Activated CD4-positive, alpha-beta T cell treated with anti-CD3 and anti-CD28 coated beads, Interleukin-2, amount 50 U/mL, for 1 hour (primary cell): ENCODE measurements at places on chromosomes 6 and 20.

DNA sequence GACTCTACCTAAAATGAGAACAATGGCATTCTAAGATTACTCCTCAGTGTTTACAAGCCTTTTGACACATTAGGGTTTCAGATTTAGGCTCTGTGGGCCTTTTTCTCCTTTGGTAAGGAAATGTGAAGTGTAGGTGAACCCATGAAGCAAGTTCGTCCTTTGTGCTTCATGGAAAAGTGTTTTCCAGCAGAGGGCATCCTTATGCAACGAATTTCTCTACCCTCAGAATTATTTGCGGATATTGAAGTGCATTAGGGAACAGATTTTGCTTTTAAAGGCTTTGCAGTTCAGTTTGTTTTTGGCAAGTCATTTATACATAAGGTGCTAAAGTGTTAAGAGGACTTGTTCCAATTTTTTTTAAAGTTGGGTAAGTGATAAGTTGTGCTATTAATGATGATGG, 55.7 kb upstream of the FERMT1 start:
- DNase-seq: no peak

DNA sequence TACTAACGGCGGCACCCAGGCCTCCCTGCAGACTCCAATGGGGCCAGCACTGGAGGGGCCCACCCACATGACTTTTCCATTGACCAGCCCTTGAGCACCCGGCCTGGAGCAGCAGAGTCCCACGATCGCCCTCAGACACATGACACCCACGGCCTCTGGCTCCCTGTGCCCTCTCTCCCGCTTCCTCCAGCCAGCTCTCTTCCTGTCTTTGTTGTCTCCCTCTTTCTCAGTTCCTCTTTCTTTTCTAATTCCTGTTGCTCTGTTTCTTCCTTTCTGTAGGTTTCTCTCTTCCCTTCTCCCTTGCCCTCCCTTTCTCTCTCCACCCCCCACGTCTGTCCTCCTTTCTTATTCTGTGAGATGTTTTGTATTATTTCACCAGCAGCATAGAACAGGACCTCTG, 26.1 kb upstream of the FANCE start:
- no peak for DNase-seq

- DNase-seq: no peak
Measured at GRCh38 chr6:158081657-158081935, 86.5 kb downstream of the SERAC1 start.

DNA sequence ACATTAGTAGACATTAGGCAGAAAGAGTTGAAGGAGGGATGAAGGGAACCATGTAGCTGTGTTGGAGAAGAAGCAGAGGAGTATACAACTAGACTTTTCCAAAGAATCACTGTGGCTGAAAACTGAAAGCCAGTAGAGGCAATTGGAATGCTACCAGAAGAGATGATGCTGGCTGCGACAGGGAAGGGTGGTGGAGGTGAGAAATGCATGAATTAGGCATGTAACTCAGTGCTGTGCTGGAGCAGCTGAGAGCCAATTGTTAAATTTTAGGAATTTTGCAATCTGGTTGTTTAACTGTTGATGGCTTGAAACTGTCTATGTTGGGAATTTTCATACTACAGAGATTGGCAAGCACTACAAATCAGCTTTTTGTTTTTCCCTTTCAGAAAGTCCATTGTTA, 35.8 kb upstream of the SIRPG start:
- no peak for DNase-seq

DNA sequence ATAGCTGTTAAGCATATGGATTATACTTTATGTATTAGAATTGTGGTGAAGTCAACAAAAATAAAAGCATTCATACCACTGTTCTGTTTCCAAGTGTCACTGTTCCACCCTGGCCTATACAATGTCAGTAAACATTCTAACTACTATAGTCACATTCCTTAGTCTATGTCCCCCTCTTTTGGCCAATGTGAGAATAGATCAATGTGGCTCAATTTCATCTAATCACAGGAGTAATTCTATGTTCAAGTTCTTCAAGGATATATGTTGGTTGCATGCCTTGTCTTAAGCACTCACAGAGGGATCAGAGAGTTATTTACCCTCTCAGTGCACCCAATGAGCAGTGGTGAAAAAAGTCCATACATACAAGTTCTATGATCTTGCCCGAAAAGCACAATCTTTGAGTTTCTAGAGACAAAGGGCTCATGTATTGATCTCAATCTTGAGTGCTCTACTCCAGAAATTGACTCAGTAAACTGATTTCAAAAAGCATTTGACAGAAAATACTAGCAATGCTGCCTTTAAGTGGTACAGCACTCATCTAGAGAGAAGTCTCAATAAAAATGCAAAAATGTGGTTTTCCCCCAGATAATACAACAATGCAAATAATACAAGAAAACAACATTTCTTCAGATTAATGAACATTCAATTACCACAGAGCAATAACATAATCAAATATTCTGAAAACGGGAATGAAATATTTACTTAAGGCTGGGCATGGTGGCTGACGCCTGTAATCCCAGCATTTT, 16.5 kb downstream of the SMLR1 start:
- DNase-seq: no peak

DNA sequence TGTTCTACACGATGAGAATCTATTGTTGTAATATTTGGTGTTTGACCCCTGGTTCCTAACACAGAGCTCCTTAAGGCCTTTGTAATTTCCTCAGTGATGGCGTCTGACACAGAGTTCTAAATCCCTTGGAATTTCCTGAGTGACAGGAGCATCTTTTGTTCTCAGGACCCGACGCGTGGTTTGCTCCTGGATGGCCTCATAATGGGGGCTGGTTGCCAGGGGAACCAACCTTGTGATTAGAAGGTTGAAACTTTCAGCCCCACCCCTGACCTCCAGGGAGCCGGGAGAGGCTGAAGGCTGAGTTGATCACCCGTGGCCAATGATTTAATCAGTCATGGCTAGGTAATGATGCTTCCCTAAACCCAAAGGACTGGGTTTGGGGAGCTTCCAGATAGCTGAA, 20.5 kb upstream of the ZNF133 start:
- DNase-seq: no peak

- DNase-seq: no peak
Measured at GRCh38 chr20:64167676-64168075, 3.4 kb downstream of the MYT1 start.

GRCh38 chr6:68880050-68880813, 245.2 kb downstream of the ADGRB3 start:
- DNase-seq: no peak

GRCh38 chr6:583635-584034, 73.3 kb downstream of the HUS1B start:
- DNase-seq: no peak

- DNase-seq: no peak
Measured at GRCh38 chr6:142855893-142856623, 88.9 kb downstream of the HIVEP2 start.

DNA sequence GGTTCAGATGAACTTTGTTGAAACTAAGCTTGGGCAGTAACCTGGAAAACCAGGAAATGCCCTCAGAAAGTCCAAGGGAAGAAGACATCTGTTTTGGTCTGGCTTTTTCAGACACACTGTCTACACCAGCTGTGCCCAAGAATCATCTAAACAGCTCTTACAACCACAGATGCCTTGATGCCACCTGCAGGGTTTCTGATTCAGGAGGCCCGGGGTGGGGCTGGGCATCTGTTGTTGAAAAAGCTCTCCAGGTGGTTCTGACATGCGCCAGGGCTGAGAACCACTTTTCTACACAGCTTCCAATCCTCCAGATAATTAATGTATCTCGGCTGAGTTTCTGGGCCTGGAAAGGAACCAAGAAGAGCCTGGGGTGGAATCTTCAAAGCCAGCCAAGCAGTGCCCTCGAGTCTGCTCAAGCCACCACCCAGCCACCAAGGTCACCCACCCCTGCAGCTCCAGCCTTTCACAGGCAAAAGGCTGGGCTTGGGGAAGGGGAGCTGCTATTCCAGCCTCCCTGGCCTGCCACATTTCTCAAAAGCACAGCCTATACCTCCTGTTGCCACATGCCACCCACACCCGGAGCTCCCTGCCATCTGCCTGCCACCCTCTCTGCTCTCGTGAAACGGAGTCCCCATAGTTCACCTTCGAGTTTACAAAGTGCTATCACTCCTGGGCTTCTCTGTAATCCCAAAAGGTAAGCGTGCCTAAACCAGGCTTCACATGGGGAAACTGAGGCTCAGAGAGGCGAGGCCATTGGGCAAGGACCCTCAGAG, 9.4 kb downstream of the MDGA1 start:
- no peak for DNase-seq

DNA sequence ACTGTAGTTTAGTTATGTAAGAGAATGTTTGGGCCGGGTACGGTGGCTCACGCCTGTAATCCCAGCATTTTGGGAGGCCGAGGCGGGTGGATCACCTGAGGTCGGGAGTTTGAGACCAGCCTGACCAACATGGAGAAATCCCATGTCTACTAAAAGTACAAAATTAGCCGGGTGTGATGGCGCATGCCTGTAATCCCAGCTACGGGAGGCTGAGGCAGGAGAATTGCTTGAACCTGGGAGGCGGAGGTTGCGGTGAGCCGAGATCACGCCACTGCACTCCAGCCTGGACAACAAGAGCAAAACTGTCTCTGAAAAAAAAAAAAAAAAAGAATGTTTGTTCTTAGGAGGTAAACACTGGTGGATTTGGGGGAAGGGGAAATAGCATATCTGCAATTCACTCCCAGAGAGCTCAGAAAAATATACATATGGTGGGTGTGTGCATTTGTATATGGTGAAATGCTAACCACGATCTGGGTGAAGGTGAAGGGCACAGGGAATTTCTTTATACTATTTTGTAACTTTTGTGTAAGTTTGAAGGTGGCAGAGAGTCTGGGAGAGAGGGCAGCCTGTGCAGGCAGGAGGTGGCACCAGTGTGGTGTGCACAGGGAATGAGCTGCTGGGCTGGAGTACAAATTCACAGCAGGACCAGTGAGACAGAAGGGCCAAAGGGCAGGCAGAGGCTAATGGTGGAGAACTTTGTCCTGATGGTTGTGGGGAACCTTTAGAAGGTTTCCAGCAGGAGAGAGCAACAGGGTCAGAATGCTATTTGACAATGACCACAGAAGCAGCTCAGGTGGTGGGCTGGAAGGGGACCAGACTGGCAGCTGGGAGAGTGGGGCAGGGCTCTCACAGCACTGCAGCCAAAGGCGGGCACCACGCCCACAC, 42.4 kb downstream of the SSR1 start:
- DNase-seq: no peak

DNA sequence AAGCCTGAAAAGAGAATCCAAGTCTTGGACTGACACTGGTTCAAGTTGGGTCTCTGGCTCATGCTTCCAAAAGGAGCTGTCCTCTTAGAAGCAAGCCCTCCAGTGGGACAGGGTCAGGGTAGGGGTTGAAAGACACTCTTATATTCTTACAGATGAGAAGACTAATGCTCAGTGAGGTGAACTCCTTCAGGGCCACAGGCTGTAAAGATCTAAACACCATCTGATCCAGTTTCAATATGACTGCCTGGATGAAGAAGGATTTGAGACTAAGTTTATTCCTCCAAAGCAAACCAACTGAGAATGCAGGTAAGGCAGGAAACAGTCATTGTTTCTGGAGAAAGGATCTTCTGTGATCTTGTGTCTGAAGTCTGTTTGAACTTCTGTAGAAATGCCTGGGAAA, 99.0 kb upstream of the TAB2 start:
- no peak for DNase-seq

DNA sequence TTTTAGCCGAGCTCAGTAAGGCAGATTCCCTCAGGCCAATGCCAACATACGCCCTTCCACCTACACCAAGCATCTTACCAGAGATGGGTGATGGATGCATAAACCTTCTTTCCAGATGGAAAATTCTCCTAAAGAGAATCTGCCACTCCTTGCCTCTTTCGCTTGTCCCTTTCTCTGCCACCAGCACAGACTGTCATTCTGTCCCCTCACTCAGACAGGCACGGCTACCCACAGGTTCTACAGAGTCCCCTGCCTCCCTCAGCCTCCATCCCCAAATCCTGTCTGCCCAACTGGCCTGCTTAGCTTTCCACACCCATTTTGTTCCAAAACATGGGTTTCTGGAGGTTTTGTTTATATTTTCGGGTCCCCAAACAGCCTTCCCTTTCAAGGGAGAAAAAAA, 12.7 kb upstream of the FOXF2 start:
- DNase-seq: no peak

GRCh38 chr6:15770347-15771143, 107.7 kb upstream of the DTNBP1 start:
- DNase-seq: no peak

DNA sequence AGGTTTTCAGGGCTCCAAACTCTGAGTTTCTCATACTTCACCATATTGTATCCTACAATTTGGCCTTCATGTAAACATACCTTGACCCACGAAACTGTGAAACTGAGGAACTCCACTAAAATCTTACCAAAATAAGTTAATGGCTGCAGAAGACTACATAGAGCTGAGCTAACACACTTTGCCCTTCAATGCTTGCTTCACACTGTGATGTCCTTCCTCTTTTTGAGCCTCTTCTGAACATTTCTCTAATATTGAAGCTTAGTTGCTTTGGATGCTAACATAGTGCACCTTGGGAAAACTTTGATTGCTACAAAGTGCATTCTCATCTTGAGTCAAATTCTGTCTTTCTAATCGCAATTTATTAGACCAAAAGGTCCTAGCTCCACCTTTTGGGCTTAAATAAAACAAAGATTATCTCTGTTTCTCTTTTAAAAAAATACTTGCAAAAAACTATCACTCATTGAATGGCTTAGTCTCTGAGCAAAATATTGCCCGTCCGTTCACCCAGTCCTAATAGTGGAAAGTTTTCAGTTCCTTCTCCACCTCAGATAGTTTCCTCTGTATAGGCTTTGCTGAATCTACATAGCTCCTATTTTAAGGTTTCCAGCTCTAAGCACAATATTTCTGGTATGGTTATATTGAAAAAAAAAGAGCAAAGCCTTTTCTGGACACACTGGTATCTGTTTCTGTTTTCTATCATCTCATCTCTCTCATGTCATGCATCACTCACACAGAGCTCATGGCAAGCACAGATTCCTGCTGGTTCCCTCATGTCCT, 494.6 kb downstream of the RFPL4B start:
- no peak for DNase-seq

- DNase-seq: no peak
Measured at GRCh38 chr6:55636406-55637102, 57.6 kb upstream of the HMGCLL1 start.

GRCh38 chr20:4875578-4876067, 125.7 kb downstream of the SLC23A2 start:
- DNase-seq: no peak

GRCh38 chr20:14148042-14148441, 152.7 kb downstream of the MACROD2 start:
- DNase-seq: no peak

GRCh38 chr20:33005132-33005566, 916 bp upstream of the SUN5 start:
- no peak for DNase-seq

DNA sequence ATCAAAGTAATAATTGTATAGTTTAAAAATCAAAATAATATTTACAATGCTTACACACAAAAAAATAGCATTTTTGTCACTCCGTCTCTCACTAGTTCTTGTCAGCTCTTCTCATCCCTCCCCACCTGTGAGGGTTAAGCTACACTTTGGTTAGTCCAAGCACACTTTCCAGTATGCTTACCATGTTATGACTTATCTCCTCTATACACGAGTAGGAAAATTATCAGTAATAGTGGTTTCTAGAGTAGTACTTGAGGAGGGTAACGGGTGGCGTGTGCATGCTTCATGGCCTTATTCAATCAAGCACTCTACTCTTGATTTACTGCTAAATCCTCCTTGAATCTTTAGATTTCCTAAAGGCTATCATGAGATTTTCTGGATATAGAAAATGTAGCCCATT, 443.7 kb downstream of the UTRN start:
- no peak for DNase-seq

GRCh38 chr6:147802459-147802858, 294.0 kb downstream of the SAMD5 start:
- no peak for DNase-seq

- no peak for DNase-seq
Measured at GRCh38 chr6:80442366-80442765, 335.9 kb downstream of the BCKDHB start.

GRCh38 chr6:100774681-100775080, 106.4 kb downstream of the ASCC3 start:
- DNase-seq: no peak
